ENCODE measurements at places on chromosomes 3 and 15.

DNA sequence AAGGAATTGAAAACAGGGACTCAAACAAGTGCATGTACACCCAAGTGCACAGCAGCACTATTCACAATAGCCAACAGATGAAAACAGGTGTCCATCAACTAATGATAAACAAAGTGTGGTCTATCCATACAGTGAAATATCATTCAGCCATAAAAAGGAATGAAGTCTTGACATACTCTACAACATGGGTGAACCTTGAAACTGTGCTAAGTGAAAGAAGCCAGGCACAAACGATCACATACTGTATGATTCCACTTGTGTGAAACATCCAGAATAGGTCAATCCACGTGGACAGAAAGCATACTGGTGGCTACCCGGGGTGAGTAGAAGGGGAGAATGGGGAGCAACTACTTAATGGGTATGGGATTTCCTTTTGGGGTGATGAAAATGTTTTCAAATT, 29.6 kb upstream of the PLXND1 start:
- DNase-seq = no peak

DNA sequence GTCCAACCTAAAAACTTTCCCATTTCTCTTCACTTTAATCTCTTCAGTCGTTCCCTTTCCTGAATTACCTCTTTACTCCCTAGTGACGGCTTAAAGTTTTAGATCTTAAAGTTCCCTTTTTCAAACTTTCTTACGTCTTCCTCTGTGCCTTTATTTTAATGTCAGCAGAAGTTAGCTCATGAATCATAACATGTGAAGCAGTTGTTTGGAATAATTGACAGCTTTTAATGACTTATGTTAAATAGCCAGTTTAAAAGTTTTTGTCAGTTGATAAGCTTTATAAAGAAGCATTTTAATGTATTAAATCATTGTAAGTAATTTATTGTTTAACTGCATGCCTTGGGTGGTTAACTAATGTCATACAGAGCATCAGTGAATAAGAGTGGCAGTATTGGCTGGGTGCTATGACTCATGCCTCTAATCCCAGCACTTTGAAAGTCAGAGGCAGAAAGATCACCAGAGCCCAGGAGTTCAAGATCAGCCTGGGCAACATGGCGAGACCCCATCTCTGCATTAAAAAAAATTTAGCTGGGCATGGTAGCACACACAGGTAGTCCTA, 33.9 kb downstream of the PIK3CA start:
- no peak for DNase-seq

- no peak for DNase-seq
Observed at GRCh38 chr3:81080608-81081007, 680.8 kb downstream of the GBE1 start.

GRCh38 chr3:30764891-30765290, 129.6 kb downstream of the GADL1 start:
- no peak for DNase-seq

GRCh38 chr3:152156880-152157279, 111.8 kb upstream of the MBNL1 start:
- DNase-seq = no peak

- DNase-seq = no peak
Observed at GRCh38 chr15:40334941-40335795, 5.6 kb downstream of the CCDC9B start.

- no peak for DNase-seq
Observed at GRCh38 chr15:48855501-48856440, 22.2 kb upstream of the EID1 start.

GRCh38 chr3:179907784-179908482, 128.8 kb downstream of the PEX5L start:
- DNase-seq = no peak

DNA sequence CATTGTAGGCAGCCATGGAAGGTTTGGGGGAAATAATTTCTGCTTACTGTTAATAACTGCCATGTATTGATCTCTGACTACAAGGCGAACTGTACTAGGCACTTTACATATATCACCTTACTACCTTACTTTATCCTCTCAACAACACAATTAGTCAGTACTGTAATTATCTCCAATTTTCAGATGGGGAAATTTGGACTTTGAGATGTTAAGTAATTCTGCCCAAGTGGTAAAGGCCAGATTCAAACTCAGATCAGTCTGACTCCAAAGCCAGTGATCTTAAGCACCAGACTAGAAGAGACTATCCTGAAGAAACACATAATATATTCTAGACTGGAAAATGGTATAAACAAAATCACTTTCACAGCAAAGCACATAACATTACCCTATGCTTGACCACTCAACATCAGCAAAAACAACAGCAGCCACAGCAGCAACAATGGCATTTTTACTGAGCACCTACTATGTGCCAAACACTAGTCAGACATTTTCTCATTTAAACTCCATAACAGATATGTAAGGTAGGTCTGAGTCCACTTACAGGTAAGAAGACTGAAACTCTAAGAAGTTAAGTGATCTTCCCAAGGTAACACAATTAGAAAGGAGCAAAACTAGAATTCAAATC, 13.1 kb downstream of the MTHFS start:
- no peak for DNase-seq

- no peak for DNase-seq
Observed at GRCh38 chr3:128076483-128077201, 24.4 kb downstream of the SEC61A1 start.

GRCh38 chr3:56357266-56357665, 111.0 kb downstream of the ERC2 start:
- no peak for DNase-seq

GRCh38 chr15:68719672-68720071, 101.0 kb downstream of the ANP32A start:
- DNase-seq = no peak

DNA sequence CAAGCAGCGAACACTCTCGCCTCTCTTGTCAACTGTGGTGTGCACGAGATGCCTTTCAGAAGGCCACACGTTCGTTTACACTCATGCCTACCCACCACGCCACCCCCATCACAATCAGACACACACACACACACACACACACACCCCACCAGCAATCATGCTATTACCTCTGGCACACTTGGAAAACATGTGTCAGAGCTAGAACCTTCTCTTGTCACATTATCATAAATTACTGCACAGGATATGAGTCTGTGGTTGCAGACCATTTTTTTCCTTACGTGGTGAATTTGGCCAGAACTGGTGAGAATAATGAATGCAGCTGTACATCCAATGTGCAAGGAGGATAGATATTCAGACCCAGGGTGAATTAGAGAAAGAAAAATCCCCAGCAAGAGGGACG, 52.4 kb downstream of the TRIM69 start:
- DNase-seq = no peak

DNA sequence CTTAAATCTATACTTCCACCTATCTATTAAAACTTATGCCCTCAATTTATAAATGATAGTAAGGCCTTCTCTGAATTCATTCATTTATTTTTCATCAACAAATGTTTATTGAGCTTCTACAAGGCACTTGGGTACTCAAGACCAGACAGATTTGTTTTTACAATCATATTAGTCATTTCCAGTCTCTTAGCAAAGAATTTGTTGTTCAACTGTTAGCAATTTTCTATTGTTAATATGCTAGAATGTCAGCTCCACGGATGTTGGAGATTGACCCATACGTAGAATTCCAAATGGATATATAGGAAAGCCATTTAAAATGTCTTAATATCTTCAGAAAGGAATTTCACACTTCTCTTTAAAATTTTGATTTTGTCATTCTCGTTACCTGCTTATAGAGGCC, 36.7 kb downstream of the ZBTB38 start:
- DNase-seq = no peak

GRCh38 chr3:13459605-13460340, 20.3 kb upstream of the HDAC11 start:
- no peak for DNase-seq

DNA sequence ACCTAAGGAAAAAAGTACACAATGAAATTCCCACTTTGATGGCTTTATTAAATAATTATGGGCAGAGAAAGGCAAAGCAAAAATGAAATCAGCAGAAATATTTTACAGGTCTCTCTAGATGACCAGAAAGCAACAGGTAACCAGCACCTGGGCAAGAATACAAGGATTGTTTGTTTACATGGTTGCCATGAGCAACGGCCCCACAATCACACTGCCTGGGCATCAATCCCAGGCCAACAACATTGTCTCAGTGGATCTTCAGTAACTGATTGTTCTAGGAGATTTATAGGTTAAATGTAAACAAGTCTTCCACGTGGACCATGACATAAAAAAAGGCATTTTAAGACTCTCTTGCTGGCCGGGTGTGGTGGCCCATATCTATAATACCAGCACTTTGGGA, 82.6 kb downstream of the PDZRN3 start:
- DNase-seq = no peak

GRCh38 chr3:99532246-99532645, 106.1 kb upstream of the COL8A1 start:
- no peak for DNase-seq

- DNase-seq = no peak
Observed at GRCh38 chr3:149010504-149010951, 19.2 kb downstream of the GYG1 start.

GRCh38 chr3:134922866-134923265, 127.8 kb downstream of the EPHB1 start:
- DNase-seq = no peak

GRCh38 chr3:66472313-66473134, 28.3 kb downstream of the LRIG1 start:
- DNase-seq = peak; percentile 89

GRCh38 chr3:151568184-151568583, 107.3 kb upstream of the IGSF10 start:
- no peak for DNase-seq

DNA sequence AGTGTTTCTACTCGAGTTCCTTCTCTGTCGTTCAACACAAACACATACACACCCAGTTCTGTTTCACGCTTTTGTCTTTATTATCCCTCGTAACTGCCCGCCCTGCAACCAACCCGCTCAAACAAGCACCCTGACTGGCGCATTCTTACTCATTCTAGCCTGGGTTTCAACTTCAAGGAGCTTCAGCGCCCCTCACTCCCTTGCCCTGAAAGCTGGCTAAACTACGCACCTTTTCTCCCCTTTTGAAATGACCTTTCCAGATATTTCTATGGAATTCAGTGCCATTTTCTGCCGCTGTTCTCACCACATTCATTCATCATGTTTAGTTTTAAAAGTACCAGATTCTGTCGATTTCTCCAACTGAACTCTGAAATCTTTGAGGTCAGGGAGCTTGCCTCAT, 653 bp upstream of the MFSD1 start:
- no peak for DNase-seq

GRCh38 chr3:195372220-195372619, 70.6 kb downstream of the ACAP2 start:
- no peak for DNase-seq

DNA sequence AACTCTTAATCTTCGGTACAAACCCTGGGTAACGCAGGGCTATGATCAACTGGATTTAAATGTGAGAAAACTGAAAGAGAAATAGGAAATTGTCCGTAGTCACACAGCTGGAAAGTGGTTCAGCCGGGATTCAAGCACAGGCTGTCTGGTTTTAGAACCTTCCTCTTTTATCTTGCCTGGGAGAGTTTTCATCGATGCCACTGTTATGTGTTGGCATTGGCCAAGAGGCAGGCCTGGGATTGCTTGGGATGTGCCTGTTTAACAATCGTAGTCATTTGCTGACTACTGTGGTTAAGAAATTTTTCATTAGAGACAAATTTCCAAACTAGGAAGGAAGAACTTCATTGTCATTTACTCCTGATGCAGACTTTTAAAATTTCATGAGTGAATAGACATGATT, 4.3 kb downstream of the MCTP2 start:
- DNase-seq = no peak

- no peak for DNase-seq
Observed at GRCh38 chr3:39445927-39446326, 21.6 kb upstream of the MOBP start.
